C1 segment of cervical spinal cord (tissue), 14 donors: ENCODE measurements at places on chromosomes 5 and 9.

DNA sequence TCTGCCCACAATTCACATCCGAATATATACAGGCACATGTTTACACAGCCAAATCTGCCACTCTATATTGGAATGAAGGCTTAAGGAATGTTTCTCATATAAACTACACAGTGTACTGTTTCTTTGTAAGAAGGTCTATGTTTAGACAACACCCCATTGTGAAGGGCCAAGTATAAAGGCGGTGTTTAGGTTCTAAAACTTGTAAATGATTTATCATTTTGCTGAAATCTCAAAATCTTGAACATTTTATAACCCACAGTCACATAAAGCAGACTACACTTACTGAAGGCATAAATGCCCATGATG, 94.0 kb downstream of the ZNF608 start:
- no peak for DNase-seq

- DNase-seq = no peak
These were observed 30.3 kb downstream of the NDUFS4 start for GRCh38 chr5:53590759-53591158.

DNA sequence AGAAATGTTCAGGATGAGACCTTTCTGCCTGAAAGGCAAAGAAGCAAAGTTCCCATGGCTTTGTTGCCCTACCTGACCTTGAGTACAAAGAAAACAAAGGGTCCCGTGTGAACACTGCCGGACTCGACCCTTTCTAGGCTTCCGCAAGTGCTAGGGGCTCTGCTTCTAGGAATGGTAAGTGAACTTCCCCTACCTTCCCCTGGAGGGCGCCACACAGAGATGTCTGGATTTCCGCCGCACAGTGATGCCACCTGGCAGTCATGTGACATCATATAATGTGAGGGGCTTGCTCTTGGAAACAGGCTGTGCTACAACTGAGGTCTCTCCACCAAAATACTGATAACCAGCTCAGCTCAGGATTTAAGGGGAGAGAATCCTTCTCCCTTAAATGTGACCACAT, 56.6 kb downstream of the HSD17B3 start:
- no peak for DNase-seq

- no peak for DNase-seq
These were observed 13.6 kb upstream of the MAST4 start for GRCh38 chr5:66582499-66583165.

- no peak for DNase-seq
These were observed 126.8 kb upstream of the STC2 start for GRCh38 chr5:173454736-173455598.

GRCh38 chr9:96436063-96436455, 13.9 kb upstream of the HABP4 start:
- no peak for DNase-seq

- no peak for DNase-seq
These were observed 41.1 kb downstream of the FGF1 start for GRCh38 chr5:142644640-142645361.

- no peak for DNase-seq
These were observed 115.1 kb downstream of the PALM2AKAP2 start for GRCh38 chr9:109894921-109895758.

DNA sequence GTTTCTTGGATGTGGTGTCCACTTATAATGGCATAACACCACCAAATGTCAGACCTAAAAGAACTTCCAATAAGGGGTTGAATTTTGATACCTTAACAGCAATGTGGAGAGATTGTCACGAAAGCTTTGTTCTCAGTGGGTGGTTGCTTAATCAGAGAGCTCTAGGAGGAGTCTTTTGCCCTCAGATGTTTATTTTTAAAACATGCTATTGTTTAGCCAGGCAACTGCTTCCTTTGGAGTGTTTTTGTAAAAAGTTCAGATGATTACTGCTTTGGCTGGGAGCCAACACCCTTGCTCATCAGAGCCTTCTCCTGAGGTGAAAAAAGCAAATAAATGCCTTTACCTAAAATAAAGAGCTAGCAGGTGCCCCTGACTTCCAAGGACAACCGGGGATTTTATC, 65.0 kb downstream of the SLC1A1 start:
- no peak for DNase-seq

- no peak for DNase-seq
These were observed 145.2 kb upstream of the ABCA1 start for GRCh38 chr9:105073147-105073546.

- no peak for DNase-seq
These were observed 6.7 kb downstream of the PTGS1 start for GRCh38 chr9:122377241-122378164.

DNA sequence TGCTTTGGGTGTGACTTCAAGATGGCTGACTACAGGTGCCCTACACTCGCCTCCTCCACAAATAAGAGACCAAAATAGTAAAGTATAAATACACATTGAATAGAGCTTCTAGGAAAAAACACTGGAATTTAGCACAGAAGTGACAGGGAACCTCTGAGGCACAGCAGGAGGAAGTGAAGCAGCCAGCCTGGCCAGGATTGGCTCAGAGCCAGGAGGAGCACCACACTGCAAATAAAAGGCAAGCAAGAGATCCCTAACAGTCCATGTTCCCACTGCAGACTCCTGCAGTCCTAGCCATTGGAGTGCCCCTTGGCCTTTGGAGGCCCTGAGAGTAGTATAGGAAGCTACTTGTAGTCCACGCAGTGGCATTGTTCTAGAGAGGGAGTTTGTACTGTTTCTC, 186.7 kb upstream of the TLX3 start:
- DNase-seq = no peak

GRCh38 chr5:124439609-124440008, 306.8 kb downstream of the ZNF608 start:
- DNase-seq = no peak

DNA sequence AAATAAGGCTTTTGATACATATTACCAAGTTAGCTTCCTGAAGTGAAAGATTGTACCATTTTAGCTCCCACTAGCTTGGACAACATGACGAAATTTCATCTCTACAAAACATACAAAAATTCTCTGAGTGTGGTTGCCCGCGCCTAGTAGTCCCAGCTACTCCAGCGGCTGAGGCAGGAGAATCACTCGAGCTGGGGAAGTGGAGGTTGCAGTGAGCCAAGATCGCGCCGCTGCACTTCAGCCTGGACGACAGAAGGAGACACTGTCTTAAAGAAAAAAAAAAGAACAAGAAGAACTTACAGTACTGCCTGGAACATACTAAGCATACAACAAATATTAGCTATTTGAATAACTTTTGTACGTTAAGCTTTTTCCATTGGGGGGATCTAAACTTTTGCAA, 29.7 kb upstream of the NRG2 start:
- DNase-seq = no peak

DNA sequence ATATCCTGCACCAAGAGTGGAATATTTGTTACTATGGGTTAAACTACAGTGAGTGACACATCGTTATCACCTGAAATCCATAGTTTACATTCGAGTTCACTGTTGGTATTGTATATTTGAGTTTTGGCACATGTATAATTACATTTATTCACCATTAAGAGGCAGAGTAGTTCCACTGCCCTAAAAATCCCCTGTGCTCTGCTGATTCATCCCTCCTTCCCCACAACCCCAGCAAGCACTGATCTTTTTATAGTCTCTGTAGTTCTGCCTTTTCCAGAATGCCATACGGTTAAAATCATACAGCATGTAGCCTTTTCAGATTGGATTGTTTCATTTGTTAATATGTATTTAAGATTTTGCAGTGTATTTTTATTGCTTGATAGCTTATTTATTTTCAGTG, 495.2 kb downstream of the DIRAS2 start:
- DNase-seq = no peak

GRCh38 chr9:133974631-133975341, 17.3 kb downstream of the VAV2 start:
- DNase-seq = no peak

GRCh38 chr9:72415163-72415562, 50.2 kb upstream of the ZFAND5 start:
- DNase-seq = no peak

DNA sequence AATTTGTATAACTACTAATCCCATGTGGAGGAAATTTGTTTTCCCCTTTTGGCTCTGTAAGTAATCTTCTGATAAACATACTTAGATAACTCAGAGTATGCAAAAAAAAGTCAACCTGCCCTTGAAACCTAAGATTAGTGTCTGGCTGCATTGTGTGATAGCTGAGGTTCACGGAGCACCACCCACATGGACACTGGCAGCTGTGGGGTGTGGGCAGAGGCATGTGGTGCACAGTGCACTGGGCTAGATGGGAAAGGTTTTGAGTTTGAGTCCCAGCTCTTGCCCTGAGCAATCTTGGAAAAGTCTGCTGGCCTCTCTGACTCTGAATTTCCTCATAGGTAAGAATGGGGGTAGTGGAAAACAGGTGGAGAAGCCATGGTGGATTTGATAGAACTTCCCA, 75.1 kb downstream of the PLCXD3 start:
- no peak for DNase-seq

DNA sequence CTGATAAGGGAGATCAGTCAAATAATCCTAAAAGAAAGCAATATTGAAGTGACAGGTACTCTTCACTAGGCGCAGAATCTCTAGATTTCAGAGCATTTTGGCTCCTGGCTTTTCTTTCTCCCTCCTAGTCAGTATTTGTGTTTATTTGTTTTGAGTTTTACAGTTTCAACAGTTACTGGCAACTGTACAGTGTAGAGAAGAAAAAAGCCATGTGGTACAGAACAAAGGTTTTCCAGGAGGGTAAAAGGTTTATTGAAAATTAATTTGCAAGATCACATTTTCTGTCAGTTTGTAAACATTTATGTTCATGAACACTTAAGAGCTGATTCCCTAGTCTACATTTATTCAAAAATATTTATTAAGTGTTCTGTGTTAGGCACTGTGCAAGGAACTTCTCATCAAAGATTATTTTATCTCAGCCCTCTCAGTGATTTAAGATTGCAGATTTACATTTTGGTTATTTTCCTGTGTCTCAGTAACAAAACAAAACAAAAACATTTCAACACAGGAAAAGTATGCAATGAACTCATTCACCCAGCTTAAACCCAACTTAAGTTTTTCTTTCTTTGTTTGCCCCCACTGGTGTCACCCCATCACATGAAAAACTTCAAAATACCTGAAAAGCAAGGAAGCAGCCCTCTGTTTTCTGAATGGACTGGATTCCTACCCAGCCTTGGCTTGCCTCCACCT, 12.9 kb downstream of the MINAR2 start:
- no peak for DNase-seq

DNA sequence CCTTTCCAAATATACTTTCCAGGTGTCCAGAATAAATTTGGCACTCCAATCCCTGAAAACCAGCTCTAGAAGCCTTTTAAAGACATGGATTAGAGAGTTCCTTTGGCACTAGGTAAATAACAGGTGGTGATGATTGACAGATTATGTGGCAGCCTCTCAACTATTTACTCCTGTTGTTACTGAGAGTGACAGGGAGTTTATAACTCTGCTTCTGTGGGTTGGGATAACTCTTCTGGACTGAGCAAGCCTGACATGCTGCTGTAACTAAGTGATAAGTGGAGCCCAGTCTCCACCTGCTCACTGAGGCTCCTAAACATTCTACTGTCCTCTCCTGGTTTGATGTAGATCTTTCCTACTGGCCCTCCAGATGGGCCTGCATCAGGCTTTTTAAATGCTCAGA, 693.2 kb upstream of the FTMT start:
- DNase-seq = no peak

- no peak for DNase-seq
These were observed 28.4 kb downstream of the PAX5 start for GRCh38 chr9:37005517-37006140.

- DNase-seq = no peak
These were observed 2.6 kb downstream of the CEMIP2 start for GRCh38 chr9:71765693-71766092.

GRCh38 chr5:64292611-64293215, 127.1 kb downstream of the RNF180 start:
- no peak for DNase-seq

DNA sequence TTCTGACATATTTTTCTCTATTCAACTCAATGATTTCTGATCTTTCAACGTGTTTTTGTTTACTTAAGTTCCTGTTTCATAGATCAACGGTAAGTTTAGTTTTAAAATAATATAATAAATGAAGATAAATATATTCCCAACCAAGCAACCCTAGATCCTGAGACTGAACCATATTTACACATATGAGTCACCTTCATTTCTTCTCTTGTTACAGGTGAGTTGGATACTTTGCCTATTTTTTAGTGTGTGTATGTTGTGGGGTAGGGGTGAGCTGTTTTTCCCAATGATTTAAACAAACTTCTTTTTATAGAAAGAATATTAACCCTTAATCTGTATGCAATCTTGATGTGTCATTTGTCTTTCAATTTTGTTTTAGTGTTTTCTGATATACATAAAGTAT, 186.9 kb downstream of the MCTP1 start:
- no peak for DNase-seq

DNA sequence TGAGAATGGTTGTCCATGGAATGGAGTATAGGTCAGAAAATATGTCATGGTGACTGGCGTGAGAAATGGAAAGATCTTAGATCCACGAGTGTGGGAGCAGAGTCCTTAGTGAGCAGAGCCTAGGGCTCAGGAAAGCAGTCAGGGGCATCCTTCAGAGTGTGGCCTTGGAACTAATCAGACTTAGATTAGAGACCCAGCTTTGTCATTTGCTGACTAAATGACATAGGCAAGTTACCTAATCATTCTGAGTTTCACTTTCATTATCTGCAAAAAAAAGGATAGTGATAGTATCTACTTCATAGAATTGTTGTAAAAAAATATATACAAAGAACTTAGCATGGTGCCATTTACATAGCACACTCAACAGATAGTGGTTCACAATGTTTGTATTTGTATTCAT, 24.3 kb upstream of the SLIT3 start:
- no peak for DNase-seq

GRCh38 chr9:107571148-107571547, 81.6 kb upstream of the KLF4 start:
- DNase-seq = no peak

DNA sequence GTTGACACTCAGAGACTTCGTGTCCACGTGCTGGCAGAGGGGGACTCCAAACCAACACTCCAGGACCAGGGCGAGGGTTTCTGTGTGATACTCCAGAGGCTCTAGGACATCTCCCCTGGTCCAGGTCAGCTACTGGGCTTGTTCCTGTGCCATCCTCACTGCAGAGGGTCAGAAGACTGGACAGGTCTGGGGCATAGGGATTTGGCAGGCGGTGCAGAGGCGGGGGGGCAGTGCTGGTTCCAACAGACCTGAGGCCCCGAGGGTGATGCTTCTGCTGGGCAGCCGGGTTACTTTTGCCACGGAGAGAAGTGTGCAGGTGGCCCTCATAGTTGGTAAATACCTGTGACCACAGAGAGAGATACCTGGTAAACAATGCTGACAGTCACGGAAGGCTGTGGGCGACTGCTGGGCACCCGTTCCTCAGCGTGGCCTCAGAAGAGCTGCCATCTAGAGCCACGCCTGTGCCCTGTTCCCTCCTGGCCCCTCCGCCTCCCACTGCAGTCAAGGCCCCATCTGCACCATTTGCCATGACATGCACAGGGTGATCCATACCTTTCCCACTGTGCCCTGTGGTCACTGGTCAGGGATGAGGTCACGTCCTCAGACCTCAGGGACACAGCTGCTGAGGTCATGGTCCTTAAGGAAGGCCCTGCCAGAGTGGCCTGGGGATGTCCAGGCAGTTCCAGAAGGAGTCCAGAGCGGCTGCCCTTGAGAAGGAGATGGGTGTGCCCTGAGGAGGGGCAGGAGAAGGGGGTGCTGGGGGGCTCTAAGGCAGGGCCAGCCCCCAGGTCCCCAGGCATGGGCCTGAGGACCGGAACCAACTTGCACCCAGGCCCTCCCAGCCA, 30.0 kb downstream of the TRIP13 start:
- no peak for DNase-seq
